NCI-H1436 treated with DMSO at 0.1 percent for 48 hours (cell line): ENCODE measurements at places on chromosomes 2 and 18.

GRCh38 chr2:231227310-231228162 is 29.1 kb downstream of the ARMC9 start:
- DNase-seq, result no peak

GRCh38 chr2:117850461-117850860 is 36.0 kb downstream of the DDX18 start:
- DNase-seq, result no peak

DNA sequence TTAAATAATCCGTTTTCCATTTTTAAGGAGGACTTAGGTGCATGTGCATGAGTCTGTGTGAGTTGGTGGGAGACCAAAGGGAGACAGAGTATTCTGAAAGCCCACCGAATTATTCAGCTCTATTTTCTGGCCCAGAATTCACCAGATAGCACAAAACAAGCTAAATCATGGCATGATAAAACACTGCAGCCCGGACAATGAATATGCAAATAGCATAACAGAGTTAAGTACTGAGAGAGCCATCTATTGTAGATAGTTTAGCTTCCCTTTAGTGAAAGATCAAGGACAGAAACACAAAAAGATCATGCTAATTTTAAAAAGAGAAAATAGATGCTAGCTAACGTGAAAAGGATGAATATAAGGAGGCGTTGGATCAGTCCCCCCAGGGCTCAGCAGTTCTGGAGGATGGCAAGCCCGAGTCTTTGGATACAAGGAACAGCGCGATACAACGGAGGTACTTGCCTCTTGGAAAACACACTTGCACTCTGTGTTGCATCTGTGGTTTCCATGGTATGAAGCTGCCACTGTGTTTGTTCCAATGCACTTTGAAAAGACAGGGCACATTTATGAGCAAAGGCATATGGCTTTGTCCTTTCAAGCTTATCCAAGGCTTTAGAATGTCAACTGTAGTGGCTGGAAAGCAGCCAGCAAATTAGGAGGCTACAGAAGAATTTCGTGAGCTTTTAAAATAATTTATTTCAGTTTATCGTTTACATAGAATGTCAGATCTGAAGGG is 119.9 kb downstream of the LYPD1 start:
- DNase-seq, result no peak

- DNase-seq, result no peak
These were observed 42.3 kb upstream of the FAM136A start for GRCh38 chr2:70344195-70344594.

- no peak for DNase-seq
These were observed 4.2 kb downstream of the CNGA3 start for GRCh38 chr2:98350411-98350810.

GRCh38 chr2:101474731-101475384 is at the start of gene RFX8:
Gene RFX8 (minus strand): TSS chr2:101475112. CDS start chr2:101466848, 8,264 bp downstream.
- DNase-seq, result no peak

GRCh38 chr2:108446703-108447102 is 2.3 kb upstream of the GCC2 start:
- DNase-seq, result no peak

DNA sequence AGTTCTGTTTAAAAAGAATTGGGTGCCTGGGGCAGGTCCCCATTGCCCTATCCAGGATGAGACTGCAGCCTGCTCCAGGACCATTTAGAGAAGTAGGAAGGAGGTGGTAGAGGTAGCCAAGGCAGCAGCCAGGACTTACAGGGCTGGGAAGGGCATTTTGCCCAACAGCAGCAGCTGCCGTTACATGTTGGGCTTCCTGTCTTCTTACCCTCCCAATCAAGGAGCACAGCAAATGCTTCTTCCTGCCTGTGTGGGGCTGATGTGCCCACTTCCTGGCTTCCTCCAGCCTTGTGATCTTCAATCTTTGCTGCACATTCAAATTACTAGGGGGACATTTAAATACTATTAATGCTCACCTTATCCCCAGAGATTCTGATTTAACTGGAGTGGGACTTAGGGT is 112.0 kb downstream of the QPCT start:
- no peak for DNase-seq

GRCh38 chr18:44835703-44836102 is 155.0 kb downstream of the SETBP1 start:
- DNase-seq, result no peak

GRCh38 chr2:164785457-164785856 is 56.2 kb downstream of the COBLL1 start:
- DNase-seq, result no peak

DNA sequence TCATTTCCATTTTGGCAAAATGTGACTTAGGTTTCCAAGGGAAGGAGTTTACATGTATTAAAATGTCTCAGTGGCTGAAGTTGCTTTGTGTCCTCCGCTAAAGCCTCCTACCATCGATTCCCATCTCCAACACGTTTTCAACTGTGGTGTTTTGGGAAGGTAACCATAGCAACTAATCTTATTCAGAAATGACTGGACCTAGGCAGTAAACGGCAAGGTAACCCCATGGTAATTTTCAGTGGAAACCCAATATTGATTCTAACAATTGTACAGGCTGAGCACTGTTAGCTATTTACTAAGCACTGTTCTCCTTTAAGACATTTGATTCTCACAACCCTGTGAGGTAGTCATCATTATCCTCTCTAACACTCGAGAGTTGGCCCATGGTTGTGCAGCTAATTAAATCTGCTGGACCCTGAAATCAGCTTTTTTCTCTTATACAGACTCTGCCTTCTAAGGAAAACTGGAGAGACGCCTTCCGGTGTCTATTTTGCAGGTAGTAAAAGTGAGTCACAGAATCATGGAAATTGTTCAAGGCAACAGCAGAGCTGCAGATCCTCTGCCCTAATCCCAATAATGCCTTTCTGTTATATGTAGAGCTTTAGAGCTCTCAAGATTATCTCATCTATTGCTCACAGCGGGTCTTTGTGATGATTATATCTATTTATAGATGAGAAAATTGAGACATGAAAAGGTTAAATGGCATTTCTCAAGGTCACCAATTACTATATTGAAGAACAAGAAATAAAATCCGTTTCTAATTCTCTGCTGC is 36.2 kb downstream of the FASTKD2 start:
- no peak for DNase-seq

- no peak for DNase-seq
These were observed 69.6 kb upstream of the COL5A2 start for GRCh38 chr2:189249171-189249570.

DNA sequence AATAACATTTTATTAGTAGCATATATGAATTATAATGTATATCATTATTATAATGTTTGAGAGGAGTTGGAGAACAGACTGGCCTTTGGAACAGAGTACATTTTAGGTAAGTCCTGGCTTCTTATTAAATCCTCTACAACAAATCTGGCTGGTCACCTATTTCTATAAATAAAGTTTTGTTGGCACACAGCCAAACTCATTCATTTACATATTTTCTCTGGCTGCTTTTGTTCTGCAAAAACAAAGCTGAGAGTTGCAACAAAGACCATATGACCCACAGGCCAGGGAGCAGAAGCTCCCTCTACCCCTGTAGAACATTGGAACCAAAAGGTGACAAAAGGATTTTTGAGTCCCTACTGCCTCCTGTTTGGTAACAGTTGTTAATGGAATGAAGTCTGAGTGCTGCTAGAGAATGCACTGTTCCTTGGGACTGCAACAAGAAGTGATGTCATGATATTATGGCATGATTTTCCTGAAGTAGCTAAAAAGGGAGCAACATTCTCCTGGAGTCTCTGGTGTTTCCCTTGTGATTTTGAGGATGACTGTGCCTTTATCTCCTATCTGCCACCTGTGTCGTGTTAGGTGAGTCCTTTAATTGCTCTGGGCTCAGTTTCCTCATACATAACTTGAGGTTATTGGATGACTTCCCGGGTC is 22.0 kb upstream of the SP9 start:
- DNase-seq, result no peak

- DNase-seq, result no peak
These were observed 1029.9 kb upstream of the ACVR2A start for GRCh38 chr2:146814971-146815370.

DNA sequence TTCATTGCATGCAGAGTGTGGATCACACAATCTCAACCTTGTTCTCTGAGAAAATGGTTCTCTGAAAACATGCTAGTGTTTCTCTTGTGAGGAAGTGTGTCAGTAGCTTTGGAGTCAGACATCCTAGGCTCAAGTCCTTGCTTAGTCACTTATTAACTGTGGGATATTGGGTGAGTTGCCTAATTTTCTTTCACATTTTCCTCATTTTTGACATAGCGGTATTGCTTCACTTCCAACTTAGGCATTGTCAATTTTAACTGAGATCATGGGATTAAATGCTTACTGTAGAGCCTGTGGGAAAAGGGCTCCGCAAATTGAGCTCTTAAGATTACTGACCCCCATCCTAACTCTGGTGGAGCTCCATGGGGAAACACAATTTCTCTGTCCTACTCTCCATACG is 622.2 kb downstream of the CNTNAP5 start:
- no peak for DNase-seq

GRCh38 chr2:227785293-227785692 is 28.3 kb upstream of the CCL20 start:
- no peak for DNase-seq

DNA sequence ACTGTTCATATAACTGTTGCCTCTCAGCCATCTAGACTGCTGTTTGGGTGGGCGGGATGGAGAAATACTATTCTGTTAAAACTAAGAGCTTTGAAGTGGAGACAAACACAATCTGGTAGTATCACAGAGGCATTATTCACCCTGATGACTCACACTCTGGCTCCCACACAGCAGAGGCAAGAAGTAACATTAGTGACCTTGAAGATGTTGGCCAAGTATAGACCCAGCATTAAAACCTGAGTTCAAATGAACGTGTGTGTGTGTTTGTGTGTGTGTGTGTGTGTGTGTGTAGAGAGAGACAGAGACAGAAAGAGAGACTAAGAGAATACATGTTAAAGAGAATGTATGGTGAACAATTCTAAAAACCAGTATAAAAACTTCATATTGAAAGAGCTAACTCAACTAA is 22.5 kb upstream of the ACVR1 start:
- DNase-seq, result no peak

DNA sequence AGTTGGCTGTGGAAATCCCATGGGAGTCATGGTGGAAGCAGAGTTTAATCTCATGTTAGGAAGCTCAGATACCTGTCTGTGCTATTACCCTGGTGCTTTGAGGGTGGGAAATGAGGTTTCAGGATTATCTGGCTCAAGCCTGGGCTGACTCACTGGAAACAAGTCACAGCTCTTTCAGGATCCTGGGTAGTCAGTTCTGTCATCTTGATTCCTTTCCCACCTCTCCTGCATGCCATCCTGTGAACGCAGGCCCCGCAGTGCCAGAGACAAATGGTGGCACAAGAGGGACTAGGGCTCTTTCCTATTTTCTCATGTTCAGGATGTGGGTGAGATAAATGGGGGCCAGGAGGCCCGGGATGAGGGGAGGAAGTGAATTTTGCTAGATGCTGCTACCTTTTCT is 3.7 kb upstream of the FAM136A start:
- DNase-seq, result no peak

- no peak for DNase-seq
These were observed 48.3 kb downstream of the CABLES1 start for GRCh38 chr18:23183411-23184150.

GRCh38 chr2:31778153-31778552 is 197.4 kb upstream of the SRD5A2 start:
- DNase-seq, result no peak

GRCh38 chr2:240589850-240590525 is 3.5 kb downstream of the CAPN10 start:
- DNase-seq, result no peak

- no peak for DNase-seq
These were observed 111.0 kb downstream of the B3GNT2 start for GRCh38 chr2:62306751-62307468.

DNA sequence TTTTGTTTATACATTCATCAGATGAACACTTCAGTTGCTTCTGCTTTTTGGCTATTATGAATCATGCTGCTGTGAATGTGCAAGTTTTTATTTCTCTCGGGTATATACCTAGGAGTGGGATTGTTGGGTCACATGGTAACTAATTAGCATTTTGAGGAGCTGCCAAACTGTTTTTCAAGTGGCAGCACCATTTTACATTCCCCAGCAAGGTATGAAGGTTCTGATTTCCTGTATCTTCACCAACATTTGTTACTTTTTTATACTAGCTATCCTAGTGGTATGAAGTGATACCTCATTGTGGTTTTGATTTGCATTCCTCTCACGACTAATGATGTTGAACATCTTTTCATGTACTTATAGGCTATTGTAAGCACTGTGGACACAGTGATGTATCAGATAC is 53.9 kb downstream of the DYNC1I2 start:
- no peak for DNase-seq

GRCh38 chr2:26905341-26906198 is 57.6 kb downstream of the DPYSL5 start:
- no peak for DNase-seq

DNA sequence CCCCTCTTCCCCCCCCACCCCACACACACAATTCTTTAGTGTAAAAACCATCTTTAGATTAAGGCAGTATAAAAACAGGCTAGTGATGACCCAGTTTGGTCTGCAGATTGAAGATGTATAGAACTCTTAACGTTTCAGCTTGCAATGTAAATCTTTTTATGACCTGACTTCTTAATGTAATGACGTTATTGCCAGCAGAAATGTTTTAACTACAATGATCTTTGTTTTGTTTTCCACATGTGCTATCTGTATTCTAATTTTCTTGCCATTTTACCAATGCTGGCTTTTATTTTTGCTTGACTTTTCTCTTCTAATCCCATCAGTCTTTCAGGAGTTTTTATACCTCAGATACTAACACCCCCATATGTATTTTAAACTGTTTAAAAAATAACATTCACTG is 25.2 kb downstream of the AGFG1 start:
- no peak for DNase-seq

DNA sequence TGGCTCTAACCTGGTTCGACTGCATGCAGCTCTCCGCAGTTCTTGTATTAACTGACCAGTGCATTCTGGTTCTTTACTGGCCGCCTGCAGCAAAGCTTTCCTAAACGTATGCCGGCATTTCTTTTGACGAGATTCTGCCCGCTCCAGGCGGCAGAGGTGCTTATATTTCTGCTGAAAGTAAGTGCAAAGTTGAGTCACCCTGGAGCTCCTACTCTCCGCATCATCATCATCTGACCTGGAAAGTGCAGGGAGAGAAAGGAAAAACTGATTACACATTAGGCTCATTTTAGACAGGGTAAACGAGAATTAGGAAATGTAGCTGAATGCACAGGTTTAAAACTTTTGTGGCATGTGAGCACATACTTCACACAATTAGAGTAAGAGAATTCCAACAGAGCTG is 57.9 kb downstream of the INO80D start:
- no peak for DNase-seq

- DNase-seq, result no peak
These were observed 131.9 kb downstream of the MAP4K4 start for GRCh38 chr2:101829429-101829828.

- DNase-seq, result no peak
These were observed 61.2 kb upstream of the RBBP8 start for GRCh38 chr18:22871809-22872525.

GRCh38 chr18:13493079-13493478 is 233.3 kb downstream of the FAM210A start:
- DNase-seq, result no peak
